ENCODE measurements at places on chromosomes 16 and 17.
A peak's percentile ranks its signal among the peaks of the same experiment; 100 is the strongest.

DNA sequence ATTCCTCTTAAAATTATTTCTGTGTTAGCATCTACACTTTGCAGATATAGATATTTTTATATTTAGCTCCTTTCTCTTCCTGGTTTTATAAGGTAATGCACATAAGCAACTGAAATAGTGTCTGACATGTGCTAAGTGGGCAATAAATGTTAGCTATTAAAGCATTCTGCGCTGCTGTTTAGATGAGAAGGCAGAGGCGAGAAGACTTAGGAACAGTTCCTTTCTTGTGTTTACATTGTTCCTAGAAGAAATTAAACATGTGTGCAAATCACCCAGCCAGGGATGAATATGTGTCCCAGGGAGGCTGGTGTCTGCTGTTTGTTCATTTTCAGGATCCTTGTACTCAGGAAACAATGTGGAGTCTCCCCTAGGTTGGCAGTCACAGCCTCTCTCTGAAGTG is 292.3 kb downstream of the PMP22 start:
- no peak for DNase-seq

- no peak for DNase-seq
Measured at GRCh38 chr16:57497121-57497520, 10.8 kb upstream of the DOK4 start.

GRCh38 chr17:79789943-79790804 is 6.7 kb downstream of the CBX8 start:
- DNase-seq = no peak

DNA sequence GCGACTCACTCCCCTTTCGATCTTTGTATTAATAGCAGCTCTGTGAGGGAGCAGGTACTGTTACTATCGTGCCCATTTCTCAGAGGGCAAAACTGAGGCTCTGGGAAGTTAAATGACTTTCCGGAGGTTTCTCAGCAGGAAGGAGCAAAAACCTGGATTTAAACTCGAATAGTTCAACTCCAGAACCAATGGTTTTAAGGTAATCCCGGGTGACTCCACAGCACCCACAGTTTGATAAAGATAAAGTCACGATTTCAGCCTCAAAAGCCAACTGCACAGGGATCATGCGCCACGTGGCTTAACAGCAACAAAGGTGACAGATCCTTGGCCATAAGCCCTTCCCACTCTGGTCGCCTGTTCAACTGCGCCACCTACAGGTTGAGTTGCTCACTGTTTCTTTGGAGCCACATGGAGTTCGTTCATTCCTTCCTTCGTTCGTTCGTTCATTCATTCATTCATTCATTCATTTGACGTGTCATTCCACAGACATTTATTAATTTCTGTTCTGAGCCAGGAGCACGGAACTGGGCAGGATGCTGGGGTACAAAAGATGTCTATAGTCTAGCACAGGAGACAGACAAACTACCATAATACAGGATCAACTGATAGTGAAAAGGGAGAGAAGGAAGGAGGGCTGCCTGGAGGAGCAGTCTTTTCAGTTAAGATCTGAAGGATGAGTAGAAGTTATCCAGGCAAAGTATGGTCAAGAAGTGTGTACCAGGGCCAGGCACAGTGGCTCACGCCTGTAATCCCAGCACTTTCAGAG is 134.8 kb downstream of the HS3ST2 start:
- no peak for DNase-seq

GRCh38 chr16:30562021-30562420 is 3.8 kb upstream of the ZNF764 start:
- no peak for DNase-seq

- DNase-seq = no peak
Measured at GRCh38 chr16:24850289-24850938, 4.7 kb downstream of the SLC5A11 start.

- no peak for DNase-seq
Measured at GRCh38 chr16:24163935-24164334, 92.2 kb upstream of the CACNG3 start.

DNA sequence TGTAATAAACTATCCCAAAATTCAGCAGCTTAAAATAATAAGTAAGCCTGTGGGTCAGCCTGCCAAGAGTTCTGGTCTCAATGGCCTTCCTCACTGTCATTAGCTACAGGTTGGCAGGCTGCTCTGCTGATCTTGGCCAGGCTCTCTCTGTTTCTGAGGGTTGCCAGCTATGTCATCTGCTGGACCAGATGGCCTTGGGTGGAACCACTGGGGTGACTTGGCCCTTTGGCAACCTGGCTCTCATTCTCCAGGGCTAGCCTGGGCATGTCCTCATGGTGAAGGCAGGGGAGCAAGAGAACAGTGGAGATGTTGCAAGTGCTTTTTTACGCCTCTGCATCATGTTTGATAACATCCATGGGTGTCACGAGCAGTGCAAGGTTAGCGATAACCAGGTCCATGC is 13.9 kb downstream of the ITGAM start:
- no peak for DNase-seq

DNA sequence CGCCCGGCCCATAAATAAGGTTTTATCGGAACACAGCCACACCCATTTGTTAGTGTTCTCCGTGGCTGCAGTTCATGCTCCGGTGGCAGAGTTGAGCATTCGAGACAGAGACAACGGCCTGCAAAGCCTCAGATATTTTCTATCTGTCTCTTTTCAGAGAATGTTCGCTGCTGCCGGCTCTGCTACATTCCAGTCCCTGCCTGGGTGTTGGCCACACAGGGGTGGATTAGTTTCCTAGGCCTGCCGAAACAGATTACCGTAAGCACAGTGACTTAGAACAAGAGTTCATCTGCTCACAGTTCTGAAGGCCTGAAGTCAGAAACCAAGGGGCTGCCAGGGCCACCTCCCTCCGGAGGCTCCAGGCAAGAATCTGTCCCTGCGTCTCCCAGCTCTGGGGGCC is 19.1 kb upstream of the GSG1L start:
- no peak for DNase-seq

- DNase-seq = no peak
Measured at GRCh38 chr16:66458292-66458691, 31.2 kb downstream of the BEAN1 start.

DNA sequence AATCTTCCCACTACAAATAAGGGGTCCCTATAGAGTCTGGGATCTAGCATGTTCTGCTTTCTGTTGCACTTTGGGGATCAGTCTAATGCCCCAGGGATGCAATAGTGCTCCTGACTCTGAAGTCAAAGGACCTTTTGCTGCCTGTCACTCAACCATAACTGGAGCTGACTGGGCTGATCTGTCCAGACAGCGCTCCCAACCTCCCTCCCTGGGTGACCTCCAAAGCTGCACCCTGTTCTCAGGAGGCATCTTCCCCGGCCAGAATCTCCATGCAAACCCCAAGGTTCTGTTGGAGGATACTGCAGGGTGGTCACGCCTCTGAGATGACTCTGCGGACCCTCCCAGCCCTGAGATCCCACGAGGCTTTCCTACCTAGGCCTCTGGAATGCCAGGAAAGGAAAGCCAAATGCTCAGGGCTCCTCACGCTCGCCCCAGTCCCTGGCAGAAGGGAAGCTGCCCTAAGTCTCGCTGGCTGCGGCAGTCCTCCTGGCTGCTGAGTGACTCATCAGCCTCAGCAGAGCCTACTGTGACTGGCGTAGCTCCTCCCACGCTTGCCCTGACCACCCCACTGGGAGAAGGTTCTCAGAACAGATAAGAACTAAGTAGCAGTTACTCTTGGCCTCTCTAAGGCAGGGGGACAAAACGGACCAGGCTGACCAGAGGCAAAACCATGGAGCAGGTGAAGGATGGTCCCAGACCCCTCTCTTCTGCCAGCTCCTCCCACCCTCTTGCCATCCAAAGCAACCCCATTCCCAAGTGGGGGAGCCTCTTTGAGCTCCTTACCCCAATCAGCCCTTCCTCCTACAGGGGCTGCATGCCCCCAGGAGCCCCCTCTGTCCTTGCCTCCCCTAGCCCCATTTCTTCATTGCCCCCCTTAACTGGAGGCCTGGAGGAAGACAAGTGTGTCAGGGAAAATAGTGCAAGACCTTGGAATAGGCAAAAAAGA is 124.1 kb upstream of the TNRC6C start:
- DNase-seq = peak; percentile 67

DNA sequence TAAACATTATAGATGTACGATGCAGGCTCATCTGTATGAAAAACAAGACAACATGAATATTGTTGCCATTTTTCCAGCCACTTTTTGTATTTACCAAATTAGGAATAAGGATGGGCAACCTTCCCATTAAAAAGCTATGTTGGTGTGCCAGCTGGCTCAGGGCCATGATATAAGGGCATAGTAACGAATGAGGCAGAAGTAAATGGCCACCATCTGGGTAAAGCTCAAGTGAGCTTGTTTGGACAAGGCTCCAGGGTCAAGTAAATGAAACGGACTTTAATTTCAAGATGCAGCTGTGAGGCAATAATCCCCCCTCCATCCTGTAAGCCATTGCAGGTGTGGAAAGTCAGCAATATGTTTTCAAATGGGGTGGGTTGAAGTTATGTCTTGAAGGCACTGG is 930.9 kb upstream of the CDH8 start:
- no peak for DNase-seq

- DNase-seq = no peak
Measured at GRCh38 chr16:18783430-18784341, 6.4 kb downstream of the RPS15A start.

- DNase-seq = no peak
Measured at GRCh38 chr16:54193665-54194333, 92.8 kb downstream of the IRX3 start.

DNA sequence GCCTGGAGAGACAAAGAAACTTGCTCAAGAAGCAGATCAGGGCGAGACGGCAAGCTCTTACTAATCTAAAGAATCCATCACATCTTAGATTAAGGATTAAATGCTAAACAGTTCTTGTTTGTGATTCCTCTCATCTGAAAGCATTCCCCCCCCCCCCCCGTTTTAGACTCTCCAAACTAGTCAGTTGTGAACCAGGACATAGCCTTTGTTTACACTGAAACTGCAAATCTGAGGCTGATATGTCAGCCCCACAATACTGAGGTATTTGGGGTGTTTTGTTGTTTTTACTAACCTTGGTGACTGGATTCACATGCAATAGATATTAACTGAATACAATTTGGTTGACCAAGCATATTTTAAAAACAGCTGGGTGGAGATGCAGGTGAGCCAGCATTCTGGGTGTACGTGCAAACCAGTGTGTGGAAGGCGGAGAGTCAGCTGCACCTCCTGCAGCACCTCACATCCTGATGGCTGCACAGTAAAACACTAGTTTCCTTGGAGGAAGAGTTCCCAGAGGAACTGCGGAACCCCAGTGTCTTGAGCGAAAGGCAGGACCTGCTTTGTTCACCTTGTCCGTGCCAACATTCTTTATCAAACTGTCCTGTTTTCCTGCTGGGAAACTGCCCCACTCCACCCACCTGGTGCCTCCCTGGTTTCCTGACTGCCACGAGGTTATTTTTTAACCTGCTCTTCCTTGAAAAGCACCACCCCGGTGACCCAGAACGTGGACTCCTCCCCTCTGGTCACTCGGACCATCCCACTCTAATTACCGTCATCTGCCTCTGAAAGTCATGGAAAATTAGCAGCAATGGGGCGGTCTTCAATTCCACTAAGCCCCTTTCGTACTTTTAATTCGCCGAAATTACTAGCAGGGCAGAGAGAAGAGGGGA is 1.2 kb upstream of the YPEL2 start:
- DNase-seq = no peak

DNA sequence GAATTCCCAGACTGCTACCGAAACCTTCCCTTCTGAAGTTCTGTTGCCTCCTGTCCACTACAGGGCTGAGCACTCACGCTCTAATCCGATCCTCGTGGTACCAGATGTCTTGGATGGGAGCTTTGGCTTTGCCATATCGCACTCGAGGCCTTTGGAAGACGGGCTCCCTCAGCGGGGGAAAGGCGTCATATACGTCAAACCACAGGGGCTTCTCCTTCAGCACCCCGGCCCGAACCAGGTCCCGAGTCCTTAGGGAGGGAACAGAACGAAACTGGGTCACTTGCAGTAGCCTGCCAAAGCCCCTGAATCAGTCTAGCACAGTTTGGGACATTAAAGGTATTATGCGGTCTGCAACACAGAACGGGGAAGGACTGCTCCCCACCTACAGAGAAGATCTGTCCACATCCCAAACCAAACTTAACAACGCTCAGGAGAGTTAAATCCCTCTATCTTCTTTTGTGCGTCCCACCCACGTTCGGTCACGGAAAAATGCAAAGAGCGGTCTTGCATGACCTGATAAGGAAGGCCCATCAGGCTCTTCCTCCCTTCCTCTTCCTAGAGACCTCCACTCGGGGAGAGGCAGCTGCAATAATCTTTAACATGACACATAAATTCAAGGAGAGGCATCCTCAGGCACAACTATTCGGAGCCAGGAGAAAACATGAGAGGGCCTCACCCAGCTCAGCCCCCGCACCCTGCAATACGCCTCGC is 526 bp downstream of the MRPS23 start:
- no peak for DNase-seq

DNA sequence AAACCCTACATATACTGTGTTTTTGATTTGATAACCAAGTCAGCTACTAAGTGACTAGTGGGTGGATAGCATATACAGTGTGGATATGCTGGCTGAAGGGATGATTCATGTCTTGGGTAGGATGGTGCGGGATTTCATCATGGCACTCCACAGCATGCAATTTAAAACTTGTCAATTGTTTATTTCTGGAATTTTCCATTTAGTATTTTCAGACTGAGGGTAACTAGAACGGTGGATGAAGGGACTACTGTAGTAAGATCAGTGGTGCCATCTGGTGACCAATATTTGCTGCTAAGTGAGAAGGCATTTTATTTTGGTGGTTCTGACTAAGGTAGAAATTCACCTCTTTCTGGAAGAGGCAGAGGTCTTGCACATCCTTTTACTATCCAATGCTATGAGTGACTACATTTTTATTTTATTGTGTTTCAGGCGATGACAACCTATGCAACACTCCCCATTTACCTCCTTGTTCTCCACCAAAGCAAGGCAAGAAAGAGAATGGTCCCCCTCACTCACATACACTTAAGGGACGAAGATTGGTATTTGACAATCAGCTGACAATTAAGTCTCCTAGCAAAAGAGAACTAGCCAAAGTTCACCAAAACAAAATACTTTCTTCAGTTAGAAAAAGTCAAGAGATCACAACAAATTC is 3.1 kb downstream of the CDC6 start:
- DNase-seq = no peak
